Activated CD4-positive, alpha-beta T cell treated with anti-CD3 and anti-CD28 coated beads for 48 hours (primary cell): ENCODE measurements at places on chromosomes 2 and 18.

DNA sequence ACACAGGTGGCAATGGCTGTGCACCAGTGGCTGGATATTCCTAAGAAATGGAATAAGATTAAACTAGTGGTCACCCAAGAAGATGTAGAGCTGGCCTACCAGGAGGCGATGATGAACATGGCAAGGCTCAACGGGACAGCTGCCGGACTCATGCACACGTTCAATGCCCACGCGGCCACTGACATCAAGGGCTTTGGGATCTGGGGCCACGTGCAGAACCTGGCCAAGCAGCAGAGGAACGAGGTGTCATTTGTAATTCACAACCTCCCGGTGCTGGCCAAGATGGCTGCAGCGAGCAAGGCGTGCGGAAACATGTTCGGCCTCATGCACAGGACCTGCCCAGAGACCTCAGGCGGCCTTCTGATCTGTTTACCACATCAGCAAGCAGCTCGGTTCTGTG, 190.8 kb downstream of the FTCDNL1 start:
- DNase-seq: no peak

DNA sequence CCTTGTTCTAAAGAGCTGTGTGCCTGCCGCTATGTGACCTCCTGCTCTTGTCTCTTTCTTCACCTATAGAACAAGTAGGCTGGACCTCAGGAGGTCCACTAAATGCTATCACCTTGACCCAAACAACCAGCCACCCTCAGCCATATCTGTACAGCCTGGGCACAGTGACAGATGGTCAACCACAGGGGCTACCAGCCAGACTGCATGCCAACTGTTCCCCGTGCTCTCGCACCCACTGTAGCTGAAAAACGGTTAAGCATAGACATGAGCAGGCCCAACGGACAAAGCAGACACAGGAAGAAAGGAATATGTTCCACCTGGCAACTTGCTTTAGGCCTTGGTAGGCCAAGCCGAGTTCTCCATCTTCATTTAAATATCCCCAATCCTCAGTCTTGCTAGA, 43.2 kb upstream of the ACAA2 start:
- DNase-seq: no peak

DNA sequence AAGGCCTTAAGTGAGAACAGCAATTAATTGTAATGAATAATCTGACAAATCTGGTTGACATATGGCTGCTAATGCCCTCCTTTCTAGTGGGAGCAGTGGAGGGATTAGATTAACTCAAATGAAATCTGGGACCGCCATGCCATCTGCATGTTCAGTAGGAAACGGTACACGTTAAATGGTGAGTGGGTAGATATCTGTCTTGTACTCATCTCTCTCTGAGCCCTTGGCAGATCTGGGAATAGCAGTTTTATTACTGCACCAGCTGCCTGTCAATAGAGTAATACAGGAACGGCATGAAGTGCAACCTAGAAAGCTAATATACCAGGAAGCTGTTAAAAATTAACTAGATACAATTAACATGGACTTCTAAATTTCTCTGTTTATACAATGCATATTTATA, 258.8 kb downstream of the GPD2 start:
- no peak for DNase-seq

- no peak for DNase-seq
These were observed 2.6 kb upstream of the STON1 start for GRCh38 chr2:48527226-48527885.

DNA sequence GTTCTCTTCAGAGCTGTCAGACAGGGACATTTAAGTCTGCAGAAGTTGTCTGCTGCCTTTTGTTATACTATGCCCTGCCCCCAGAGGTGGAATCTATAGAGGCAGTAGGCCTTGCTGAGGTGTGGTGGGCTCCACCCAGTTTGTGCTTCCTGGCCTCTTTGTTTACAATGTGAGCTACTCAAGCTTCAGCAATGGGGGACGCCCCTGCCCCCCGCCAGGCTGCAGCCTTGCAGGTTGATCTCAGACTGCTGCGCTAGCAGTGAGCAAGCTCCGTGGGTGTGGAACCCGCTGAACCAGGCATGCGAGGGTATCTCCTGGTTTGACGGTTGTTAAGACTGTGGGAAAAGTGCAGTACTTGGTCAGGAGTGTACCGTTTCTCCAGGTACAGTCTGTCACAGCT, 24.0 kb upstream of the PAIP2B start:
- no peak for DNase-seq

GRCh38 chr18:36295880-36296301, 1.6 kb upstream of the FHOD3 start:
- DNase-seq: no peak

DNA sequence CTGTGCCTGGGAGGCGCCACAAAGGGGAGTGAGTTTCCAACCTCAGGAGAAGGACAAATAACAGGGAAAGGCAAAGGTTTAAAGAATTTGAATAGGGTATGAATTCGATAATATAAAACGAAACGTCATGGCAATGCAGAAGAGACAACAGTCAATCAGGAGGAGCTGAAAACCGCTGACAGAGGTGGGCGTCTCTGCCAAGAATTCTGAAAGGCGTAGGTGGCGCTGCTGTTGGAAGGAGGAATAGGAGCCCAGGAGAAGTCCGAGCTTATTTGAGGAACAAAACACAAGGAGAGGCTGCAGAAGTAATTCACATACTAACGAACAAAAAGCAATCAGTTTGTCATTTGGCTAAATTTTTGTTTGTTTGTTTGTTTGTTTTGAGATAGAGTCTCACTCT, 485.8 kb upstream of the POU3F3 start:
- DNase-seq: no peak
